Cerebellum (tissue), 4 donors: ENCODE measurements at places on chromosomes 1 and 21. TPM values are rescaled to one million over a fixed set of nuclear protein-coding genes. Genes with fewer than 3 reads are reported as not detected.
A peak's percentile ranks its signal among the peaks of the same experiment; 100 is the strongest.

DNA sequence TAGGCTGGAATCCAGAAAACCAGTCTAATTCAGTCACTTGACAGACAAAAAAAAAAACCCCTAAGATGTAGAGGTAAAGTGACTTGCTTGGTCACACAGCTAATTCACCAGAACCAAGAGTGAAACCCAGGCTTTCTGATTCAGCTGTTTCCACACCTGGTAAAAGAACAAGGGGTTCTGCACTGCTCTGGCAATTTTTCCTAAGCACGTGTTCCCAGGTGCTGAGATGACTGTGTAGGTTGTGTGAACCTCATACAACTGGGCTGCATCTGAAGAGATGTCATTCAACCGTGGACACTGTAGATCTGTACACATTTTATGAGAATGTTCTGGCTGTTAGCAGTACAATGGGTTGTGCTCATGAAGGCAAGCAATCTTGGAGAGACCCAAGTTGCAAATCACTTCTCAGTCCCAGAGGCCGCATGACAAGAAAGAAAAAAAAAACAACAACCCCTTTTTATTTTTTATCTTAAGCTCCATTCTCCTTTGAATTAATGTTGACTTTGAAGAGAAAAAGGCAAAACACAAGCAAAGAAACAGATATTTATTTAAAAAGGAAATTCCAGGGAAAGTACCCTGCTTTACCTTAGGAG is 95.4 kb downstream of the INTS7 start:
- DNase-seq = no peak

DNA sequence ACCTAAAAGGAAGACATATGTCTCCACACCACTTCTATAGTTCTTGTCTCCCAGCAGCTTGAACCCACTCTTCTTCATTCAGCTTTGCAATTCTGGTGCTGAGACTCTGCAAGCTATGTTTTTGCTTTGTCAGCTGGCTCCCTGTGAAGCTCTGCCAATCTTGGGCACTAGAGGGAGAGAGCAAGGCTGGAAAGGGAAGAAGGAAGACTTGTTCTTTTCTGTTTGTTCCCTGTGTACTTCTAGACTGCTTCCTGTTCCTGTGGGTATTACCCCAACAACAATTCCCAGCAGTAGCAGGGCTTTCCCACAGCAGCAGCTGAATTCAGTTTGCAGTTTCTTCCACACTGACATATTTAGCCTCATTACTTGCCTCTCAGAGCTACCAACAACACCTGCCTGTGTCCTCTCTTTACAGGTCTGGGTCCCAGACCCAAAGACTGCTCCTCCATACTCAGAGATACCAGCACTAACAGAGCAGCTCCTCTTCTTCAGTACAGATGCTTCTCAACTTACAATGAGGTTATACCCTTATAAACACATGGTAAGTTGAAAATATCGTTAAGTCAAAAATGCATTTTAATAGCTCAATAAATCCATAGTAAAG is 275.2 kb upstream of the NEGR1 start:
- DNase-seq = no peak

- DNase-seq = no peak
Measured at GRCh38 chr1:33482412-33482811, 10.0 kb downstream of the ZSCAN20 start.

DNA sequence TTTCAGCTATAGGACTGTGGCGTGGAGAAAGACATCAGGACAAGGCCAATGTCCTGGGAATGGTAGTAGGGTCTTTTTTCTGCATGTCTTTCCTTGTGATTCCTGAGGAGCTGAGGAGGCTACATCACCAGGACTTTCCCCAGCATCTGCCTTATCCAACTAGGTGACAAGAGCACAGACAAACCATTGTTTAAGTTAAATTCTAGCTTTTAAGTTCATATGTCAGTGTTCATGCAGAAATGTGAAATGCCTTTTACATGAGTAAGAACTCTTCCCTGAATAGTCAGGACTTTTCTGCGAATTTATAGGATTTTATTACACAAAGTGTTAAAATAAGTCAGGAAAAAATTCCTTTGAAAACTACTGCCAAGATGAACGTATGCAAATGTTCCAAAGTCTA is 154.2 kb downstream of the PTGER3 start:
- no peak for DNase-seq

GRCh38 chr1:34478515-34479076 is 276.3 kb upstream of the GJB5 start:
- DNase-seq = no peak

GRCh38 chr1:203045821-203046594 is 19.7 kb downstream of the PPFIA4 start:
- DNase-seq = peak; percentile 67

GRCh38 chr1:92186081-92186480 is 31.6 kb upstream of the C1orf146 start:
- no peak for DNase-seq

GRCh38 chr1:232145768-232146167 is 484.2 kb downstream of the SIPA1L2 start:
- DNase-seq = no peak

DNA sequence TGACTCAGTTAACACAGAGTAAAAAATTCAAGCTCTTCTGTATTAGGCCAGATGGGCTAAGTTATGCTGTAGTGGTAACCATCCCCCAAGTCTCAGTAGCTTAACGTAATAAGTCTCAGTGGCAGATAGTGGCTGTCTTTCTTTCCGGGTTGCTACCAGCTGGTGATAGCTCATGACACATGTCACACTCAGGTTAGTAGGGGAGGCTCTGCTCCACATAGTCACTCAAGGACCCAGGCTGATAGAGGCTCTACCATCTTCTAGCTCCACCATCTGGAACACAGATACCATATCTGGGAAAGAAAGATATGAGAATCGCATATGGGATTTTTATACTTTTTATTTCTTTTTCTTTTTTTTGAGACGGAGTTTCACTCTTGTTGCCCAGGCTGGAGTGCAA is 16.2 kb upstream of the MEF2D start:
- no peak for DNase-seq

GRCh38 chr1:77282187-77282865 is 507 bp downstream of the AK5 start:
- DNase-seq = no peak

DNA sequence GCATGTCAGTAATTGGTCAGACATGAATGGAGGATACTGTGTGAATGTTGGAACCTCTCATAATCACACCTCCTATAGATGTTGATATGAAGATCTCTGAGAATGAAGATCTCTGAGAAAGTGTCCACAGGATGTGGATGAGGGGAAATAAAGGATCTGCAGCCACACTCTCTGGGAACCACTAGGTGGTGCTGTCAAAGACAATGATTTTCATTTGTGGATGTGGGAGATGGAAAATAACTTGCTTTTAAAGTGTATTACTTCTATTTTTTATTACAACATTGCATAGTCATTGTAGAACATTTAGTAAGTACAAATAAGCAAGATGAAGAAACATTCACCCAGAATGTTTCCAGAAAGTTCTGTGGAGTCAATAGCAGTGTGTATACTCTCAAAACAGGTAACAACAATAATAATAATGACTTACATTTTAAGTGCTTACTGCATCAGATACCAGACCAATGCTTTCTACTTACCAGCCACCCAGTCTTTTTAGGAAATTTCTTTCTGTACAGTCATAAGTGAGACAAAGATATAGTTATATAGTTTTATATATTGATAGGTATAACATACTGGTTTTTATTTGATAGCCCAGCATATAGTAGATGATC is 128.2 kb downstream of the ATG4C start:
- no peak for DNase-seq

- no peak for DNase-seq
Measured at GRCh38 chr1:109762821-109763645, 690 bp downstream of the EPS8L3 start.

DNA sequence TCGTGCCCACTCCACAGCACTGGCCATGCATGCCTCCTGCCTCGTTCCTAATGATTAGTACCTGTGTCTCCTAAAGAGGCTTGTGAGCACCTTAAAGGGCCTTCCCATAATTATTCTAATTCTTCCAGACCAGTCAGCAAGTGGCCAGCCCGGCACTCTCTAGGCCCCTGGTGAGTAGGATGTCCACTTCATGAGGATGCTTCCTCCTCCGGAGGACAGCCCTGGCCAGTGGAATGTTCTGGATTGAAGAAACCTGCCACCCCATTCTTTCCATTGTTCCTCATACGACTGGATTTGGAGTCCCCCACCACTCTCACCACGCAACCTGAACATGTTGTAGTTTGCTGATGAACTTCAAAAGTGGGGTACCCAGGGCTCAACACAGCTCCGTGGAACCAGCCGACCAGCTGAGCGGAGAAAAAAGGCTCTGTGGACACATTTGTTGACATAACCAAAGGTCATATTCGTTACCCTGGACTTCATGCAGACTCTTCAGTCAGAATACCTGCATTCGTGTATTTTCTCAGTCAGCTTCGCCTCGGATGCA is 46.7 kb upstream of the LBR start:
- no peak for DNase-seq

GRCh38 chr1:244048256-244049161 is 2.6 kb upstream of the ZBTB18 start:
- DNase-seq = peak; percentile 98

DNA sequence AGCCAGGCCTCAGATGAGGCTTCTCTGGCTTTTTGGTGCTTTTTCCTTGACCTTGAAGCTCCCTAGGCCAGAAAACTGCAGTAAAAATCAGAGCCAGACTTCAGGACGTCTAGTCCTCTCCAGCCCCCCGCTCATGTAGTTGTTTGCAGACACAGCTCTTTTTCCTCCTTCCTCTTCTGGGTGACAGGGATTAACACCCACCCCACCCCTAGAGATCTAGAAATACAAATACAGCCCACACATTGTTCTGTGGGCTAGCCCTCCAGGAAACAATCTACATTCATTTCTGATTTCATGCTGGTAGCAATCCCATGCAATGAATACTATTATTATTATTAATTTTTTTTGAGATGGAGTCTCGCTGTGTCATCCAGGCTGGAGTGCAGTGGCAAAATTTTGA is 9.9 kb upstream of the CLSTN1 start:
- no peak for DNase-seq

- DNase-seq = no peak
Measured at GRCh38 chr1:113991467-113991997, 12.3 kb downstream of the OLFML3 start.

Gene KCNN3
- 4.2 TPM for total RNA-seq

Gene SLC35A3
- total RNA-seq = 32.1 TPM

Gene NOL9
- total RNA-seq = 37.0 TPM

Gene VASH2
- total RNA-seq = 52.3 TPM

Gene ERICH3
- total RNA-seq = 8.7 TPM

Gene SLAMF9
- not detected for total RNA-seq

Gene PADI3
- not detected for total RNA-seq
